Naive thymus-derived CD4-positive, alpha-beta T cell (primary cell): ENCODE measurements at places on chromosomes 13 and 19. TPM values are rescaled to one million over a fixed set of nuclear protein-coding genes. Genes with fewer than 3 reads are reported as not detected.

Gene TNNT1
- total RNA-seq = 1.4 TPM

Gene ZNF729
- total RNA-seq = not detected

Gene CBY2
- not detected for total RNA-seq

Gene IFNL1
- total RNA-seq = not detected

Gene KLK2
- total RNA-seq = not detected

Gene TUBA3C
- total RNA-seq = not detected

Gene ACP5
- total RNA-seq = 18.3 TPM

Gene ZNF177
- 1.1 TPM for total RNA-seq

Gene ZNF66
- 7.6 TPM for total RNA-seq

Gene DPF1
- total RNA-seq = not detected

Gene MEIOSIN
- not detected for total RNA-seq

Gene APOE
- 0.41 and 0.46 TPM in 2 replicates for total RNA-seq

Gene DCLK1
- not detected for total RNA-seq

Gene PRDX2
- 117 TPM for total RNA-seq

Gene PLK5
- total RNA-seq = not detected in 2 replicates

Gene CEACAM8
- not detected for total RNA-seq

Gene PRODH2
- not detected for total RNA-seq

Gene MIA
- total RNA-seq = not detected

Gene KIR2DL3
- total RNA-seq = not detected

Gene RFPL4A
- not detected for total RNA-seq

Gene CPB2
- total RNA-seq = not detected

Gene POU2F2
- 91.3 TPM for total RNA-seq

Gene MTUS2
- not detected for total RNA-seq

Gene KIR2DL4
- 0.15 TPM in 1 of 2 replicates, not detected in the other for total RNA-seq

Gene MARK4
- 25.5 TPM for total RNA-seq

Gene MLLT1
- 39.0 TPM for total RNA-seq

Gene SRRM5
- total RNA-seq = 0.56 and 0.87 TPM in 2 replicates

Gene NXNL1
- not detected for total RNA-seq

Gene ZNF491
- 1.9 TPM for total RNA-seq

Gene FCER2
- total RNA-seq = not detected

Gene COL4A2
- total RNA-seq = not detected

Gene GPR183
- total RNA-seq = 106 TPM

Gene KIR2DL1
- total RNA-seq = 1.2 TPM

Gene ZNF547
- total RNA-seq = 7.7 TPM

Gene BEST2
- total RNA-seq = not detected

Gene DMKN
- total RNA-seq = 0.54 TPM

Gene ZNF99
- total RNA-seq = not detected

Gene DLL3
- 0.22 TPM for total RNA-seq

Gene SHISA2
- total RNA-seq = 3.0 and 3.6 TPM in 2 replicates

Gene CCL25
- not detected for total RNA-seq

Gene PNMA8C
- total RNA-seq = not detected in 2 replicates

Gene ATP8B3
- 4.0 TPM for total RNA-seq

Gene SLC25A41
- not detected in 2 replicates for total RNA-seq

Gene RNF225
- total RNA-seq = 0.32 TPM

Gene CGB7
- total RNA-seq = not detected

Gene ZBTB32
- 0.80 TPM for total RNA-seq

Gene ZSCAN4
- total RNA-seq = not detected
